ENCODE measurements at places on chromosomes 3 and 15. TPM values are rescaled to one million over a fixed set of nuclear protein-coding genes. Genes with fewer than 3 reads are reported as not detected.

DNA sequence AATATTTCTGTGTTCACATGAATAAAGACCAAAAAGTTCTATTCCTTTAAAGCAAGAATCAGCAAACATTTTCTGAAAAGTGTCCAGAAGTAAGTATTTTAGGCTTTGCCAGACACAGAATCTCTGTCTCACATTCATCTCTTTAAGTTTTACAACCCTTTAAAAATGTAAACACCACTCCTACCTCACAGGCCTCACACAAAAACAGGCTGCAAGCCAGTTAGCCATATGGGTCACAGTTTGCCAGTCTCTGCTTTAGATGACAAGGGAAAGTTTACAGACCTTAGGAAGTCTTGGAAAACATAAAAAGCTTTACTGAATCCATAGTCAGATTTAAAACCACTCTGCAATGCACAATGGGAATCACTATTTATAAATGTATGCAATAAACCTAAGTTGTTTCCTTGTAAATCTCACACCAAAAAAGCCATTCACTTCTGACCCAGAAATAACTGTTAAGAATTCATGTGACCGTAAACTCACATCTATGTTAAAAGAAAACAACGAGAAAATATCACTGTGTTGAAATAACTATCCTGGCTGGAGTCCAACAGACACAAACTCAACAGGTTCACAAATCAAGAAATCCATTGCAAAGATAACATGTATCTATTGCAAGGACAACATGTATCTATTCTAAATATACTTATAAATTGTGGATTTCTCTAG, 308.2 kb downstream of the ULK4 start:
- no peak for DNase-seq

INAFM2 gene
- 14.7 TPM for total RNA-seq

SLC28A1 gene
- total RNA-seq: not detected

GRCh38 chr3:184335291-184335660, 2.1 kb upstream of the FAM131A start:
- DNase-seq: no peak

- no peak for DNase-seq
Observed at GRCh38 chr15:58544756-58545155, 113.0 kb downstream of the LIPC start.

OIP5 gene
- 38.0 TPM for total RNA-seq

- no peak for DNase-seq
Observed at GRCh38 chr3:15800780-15801179, 3.0 kb upstream of the ANKRD28 start.

GRCh38 chr3:28542351-28542750, 193.7 kb upstream of the AZI2 start:
- no peak for DNase-seq

- DNase-seq: peak; percentile 61
Observed at GRCh38 chr3:193016437-193016901, 98.8 kb upstream of the MB21D2 start.

SLC22A14 gene
- total RNA-seq: not detected

SLC26A6 gene
- total RNA-seq: 16.9 TPM

DOCK3 gene
- total RNA-seq: 1.4 TPM

CDCP1 gene
- 0.29 TPM for total RNA-seq

GRCh38 chr15:47726399-47726823, 9.1 kb downstream of the SEMA6D start:
- no peak for DNase-seq

DNA sequence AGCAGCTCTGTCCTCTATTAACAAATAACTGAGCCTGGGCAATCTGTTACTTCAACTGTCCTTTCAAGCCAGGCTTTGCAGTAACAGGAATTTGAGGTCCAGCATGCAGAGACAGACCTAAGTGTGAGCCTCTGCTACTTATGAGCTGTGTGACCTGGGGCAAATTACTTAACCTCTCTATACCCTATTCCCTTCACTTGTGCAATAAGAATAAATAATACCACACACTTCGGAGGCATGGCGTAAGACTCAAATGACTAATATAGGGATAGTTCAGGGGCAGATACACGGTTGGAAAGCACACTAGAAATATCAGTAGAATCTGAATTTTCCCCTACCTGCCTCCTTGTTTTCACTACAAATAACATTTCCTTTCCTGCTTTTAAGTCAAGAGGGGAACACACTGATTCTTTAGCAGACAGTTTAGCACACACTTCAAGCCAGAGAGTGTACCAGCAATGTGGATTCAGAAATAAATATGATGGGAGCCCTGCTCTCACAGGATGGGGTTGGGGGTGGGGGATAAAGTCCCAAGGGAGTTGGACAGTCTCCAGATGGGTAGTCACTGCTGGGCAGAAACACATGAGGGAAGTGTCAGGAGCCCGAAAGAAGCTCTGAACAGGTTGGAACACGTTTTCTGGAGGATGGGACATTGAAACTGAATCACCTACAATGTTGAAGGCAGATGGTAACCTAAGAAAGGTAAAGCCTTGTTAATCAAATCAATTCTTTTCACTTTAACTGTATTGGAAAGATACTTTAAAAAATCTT, 61.8 kb upstream of the RBP1 start:
- DNase-seq: no peak

DNA sequence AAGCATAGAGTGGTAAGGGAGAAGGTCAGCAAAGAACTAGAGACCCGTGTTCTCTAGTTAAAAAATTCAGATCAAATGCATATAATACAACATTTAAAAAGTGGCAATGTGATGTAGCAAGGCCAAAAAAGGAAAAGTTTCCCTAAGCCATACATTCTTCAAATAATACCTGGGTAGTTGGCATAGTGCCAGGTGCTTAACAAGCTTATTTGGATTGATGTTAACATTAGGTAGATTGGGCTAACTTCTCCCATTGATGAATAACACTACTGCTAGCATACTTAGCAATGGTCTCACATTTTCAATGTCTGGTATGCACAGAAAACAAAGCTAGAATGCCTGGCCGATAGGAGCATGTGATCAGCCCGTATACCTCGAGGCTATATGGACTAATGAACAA, 283.6 kb upstream of the RARB start:
- DNase-seq: no peak

DNA sequence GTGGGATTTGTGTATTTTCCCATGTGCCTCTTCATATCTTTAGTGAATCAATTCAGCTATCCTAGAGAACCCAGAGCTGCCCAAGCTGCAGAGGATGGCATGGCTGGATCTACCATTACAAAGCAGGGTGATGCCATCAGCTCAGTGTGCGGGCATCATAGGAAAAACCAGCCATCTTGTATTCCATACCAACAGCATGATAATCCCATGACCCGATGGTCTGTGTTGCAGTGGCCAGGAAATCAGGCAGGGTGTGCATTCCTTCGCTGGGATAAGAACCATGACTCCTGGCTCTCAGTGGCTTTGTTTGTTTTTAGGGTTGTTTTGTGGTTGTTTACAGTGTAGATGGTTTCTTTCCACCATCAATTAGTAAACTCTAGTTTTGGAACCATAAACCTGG, 36.0 kb downstream of the ARHGAP31 start:
- no peak for DNase-seq

CISH gene
- 1.1 TPM for total RNA-seq

- DNase-seq: no peak
Observed at GRCh38 chr3:102017784-102018183, 168.5 kb downstream of the NFKBIZ start.

DNA sequence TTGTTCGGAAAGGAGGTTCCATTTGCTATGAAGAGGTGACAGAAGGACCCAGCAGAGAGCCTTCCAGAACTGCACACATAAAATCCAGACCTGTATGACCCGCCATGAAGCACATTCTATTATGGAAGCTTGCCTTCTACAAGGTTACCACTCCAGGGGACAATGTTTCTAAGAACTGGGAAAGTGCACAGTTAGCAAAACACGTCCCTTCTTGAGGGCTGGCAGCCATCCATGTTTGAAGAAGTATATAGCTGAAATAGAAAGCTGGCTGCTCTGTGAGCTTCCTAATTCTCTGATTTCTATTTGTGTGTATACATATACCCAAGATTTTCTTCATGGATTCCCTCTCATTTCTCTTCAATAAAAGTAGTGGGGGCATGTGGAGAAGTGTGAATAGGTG, 74.6 kb downstream of the CNTN3 start:
- no peak for DNase-seq

CCRL2 gene
- not detected for total RNA-seq

DNA sequence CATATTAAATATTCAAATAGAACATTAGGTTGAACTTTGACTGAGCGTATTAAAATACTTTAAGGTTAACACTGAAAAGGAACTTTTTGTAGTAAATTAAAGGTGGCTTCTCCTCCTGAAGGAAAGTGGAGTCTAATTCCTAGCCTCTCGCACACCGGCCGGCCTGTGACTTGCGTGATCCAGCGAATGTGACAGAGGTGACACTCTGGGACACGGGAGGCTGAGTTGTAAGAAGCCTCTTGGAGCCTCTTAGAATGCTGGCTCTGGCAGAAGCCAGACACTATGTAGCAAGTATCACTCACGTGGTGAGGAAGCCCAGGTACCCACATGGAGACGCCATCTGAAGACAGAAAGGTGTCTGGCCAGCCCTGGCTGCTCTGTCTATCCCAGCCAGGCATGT, 64.9 kb upstream of the NSMCE3 start:
- no peak for DNase-seq

- DNase-seq: no peak
Observed at GRCh38 chr3:64799606-64800005, 111.8 kb upstream of the ADAMTS9 start.

DNA sequence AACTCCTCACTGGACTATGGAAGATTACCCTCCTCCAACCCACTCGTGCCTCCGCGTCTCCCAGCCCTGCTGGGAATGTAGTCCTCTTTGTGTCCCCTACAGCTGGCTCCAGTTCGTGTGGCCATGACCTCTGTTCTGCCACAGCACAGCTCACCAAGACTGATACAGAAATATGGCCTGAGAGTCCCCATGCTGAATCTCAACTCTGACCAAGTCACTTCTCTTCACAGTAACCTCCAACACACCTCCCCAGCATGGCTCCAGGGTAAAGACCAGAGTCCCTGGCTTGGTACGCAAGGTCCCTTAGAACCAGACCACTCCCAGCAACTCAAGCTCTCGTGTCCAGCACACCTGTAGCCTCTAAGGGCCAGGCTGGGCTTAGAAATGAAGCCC, 2.3 kb upstream of the COL7A1 start:
- no peak for DNase-seq

- peak; percentile 29 for DNase-seq
Observed at GRCh38 chr3:11077466-11077865, 76.8 kb upstream of the HRH1 start.

GRCh38 chr3:159249472-159250174, 447.8 kb downstream of the MFSD1 start:
- no peak for DNase-seq

- DNase-seq: peak; percentile 42
Observed at GRCh38 chr3:9080163-9080562, 116.9 kb upstream of the RAD18 start.

SLC9C1 gene
- total RNA-seq: not detected

TPRA1 gene
- total RNA-seq: 61.8 TPM

DNA sequence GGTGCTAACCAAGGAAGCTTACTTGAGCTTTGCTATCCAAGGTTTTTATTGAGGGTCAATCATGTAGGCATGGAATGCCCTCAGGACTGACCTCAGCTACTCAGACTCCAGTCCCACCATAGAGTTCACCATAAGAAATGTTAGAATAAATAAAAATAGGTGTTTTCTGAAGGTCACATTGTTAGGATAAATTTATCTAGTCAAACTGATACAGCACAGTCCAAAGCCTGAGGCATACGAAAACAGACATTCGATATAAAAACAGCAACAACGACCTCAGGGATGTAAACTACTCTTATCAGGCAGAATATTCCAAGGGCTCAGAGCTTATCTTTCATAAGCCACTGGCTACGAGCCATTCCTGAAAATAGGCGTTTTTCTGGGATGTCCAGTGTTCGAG, 690.6 kb downstream of the MCTP2 start:
- no peak for DNase-seq

DNA sequence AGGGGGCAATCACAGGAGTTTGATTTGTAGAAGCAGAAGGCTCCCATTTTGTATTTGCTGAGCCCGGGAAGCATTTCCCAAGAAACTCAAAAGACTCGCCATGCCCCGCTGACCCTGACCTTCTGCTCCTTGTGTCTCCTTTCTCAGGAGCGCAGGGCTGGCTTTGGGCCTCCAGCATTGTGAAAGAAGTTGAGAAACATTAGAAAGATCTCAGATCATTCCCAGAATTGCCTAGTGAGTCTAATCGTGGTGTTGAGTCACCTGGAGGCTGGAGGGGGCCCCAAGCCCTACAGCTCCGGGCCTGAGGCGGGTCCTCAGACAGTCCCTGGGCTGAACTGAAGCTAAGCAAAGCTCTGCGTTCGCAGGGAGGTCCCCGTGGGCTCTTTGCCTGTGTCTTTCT, 10.9 kb upstream of the PIGZ start:
- DNase-seq: no peak

ALS2CL gene
- total RNA-seq: 5.4 TPM

PTX3 gene
- total RNA-seq: 151 TPM

PML gene
- 61.1 TPM for total RNA-seq

GRCh38 chr15:92226020-92226612, 167.6 kb upstream of the ST8SIA2 start:
- DNase-seq: peak; percentile 4

CPEB1 gene
- 10.8 TPM for total RNA-seq

SEMA3F gene
- total RNA-seq: 3.5 TPM

- DNase-seq: no peak
Observed at GRCh38 chr15:39313467-39313866, 267.4 kb upstream of the THBS1 start.

DNA sequence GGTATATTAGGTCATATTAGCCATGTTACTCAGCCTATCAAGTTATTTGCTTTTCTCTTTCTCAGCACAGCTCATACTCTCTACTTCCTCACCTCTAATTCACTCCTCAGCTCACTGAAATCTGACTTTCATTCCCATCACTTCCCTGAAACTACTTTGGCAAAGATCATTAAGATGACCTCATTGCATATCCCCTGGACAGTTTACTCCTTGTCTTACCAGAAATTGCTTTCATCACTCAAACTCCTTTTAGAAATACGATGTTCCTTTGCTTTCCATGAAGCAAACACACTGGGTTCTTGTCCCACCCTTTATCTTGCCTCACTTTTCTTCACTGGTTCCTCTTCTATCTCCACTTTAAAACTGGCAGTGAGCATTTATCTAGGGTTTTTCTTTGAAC, 354.4 kb downstream of the TUSC7 start:
- DNase-seq: no peak

- peak; percentile 32 for DNase-seq
Observed at GRCh38 chr15:36831125-36831903, 251.9 kb downstream of the CDIN1 start.
